Right hindlimb (tissue), 1 donor: ENCODE measurements at places on chromosomes 6 and 20.

DNA sequence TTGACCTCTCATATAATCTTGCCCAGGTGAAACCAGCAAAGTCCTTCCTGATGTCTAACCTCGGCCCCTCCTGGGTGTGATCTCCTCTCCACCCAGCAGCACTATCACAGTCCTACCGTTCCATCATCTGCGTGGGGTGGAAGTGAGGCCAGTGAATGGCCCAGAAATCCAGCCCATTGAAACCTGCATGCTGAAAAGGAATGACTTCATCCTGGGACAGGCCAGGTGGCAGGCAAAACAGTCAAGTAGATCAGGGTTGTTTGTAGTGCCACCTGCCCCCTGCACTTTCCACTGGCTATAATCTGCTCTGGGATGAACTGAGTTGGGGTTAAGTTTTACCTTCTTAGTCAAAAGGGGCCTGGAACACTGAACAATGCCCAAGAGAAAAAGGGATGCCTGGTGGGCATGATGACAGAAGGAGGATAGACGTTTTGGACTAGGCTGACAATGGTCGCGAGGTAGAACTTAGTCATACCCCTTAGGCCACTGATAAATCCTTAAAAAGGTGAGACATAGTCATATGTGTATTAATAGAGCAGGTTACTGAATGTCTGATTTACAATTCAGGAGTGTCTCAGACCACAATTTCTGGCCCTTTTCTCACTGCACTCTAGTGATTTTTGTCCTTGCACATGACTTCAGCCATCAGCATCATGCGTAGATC, 8.1 kb upstream of the HSP90AB1 start:
- no peak for DNase-seq

GRCh38 chr6:108133594-108134179, 32.1 kb upstream of the NR2E1 start:
- peak; percentile 54 for DNase-seq

DNA sequence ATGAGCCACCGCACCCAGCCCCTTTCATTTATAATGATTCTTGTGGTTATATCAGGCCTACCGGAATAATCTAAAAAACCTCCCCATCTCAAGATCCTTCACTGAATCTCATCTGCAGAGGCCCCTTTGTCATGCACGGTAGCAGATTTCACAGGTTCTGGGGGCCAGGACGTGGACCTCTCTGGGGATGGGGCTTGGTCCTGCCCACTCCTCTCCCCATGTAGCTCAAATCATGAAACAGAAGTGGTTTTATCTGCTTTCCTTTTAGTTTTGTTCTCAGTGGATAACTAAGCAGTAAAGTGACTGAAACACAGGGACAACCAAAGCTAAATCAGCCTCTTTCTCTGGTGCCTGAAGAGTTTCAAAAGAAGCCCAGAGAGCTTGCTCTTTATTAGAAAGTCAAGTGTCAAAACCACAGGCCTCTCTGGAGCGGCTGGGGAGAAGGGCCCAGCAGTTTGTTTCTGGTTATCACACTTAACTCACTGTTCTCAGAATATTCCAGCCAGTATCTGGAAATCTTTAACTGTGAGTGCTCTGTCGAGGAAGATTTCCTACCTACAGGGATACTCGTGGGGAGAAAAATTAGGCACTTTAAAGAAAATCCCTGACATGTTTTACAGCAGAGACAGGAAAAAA, 60.6 kb upstream of the FAM184A start:
- no peak for DNase-seq

DNA sequence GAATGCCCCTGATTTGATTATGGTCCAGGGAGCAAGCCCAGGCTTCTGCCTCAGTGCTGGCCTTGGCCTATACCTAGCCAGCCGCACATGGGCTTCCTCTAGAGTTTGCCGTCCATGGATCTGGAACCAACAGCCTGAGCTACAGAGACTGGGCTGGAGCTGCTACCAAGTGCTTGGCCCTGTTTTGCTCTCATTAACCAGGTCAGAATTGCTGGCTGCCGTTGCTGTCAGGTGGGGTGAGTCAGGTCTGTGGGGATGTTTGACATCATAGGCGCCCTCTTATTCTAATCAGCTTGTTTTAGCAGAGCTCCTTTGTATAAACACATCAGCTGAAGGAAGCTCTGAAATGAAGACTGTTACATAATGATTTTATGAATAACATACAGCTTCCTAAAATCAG, 83.1 kb upstream of the PHACTR2 start:
- DNase-seq = no peak

- DNase-seq = no peak
Measured at GRCh38 chr20:10792291-10792690, 118.5 kb upstream of the JAG1 start.

GRCh38 chr6:167827583-167828324, 1.0 kb downstream of the AFDN start:
- DNase-seq = peak; percentile 60

DNA sequence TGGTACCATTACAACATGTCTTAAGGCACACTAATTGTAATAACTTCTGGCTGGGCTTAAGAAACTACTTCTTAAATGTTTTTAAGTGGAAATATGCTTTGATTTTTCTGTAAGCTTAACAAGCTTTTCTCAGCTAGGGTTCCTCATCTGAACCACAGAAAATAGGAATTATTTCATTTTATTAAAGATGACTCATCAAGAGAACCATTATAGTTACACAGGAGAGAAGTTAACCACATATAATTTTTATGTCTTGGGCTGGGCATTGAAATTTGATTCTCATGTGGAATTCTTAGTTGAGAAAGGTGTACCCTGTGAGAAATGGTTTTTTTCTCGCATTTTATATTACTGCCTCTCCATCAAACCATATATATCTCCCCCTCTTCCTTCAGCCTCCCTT, 75.1 kb downstream of the QKI start:
- no peak for DNase-seq

DNA sequence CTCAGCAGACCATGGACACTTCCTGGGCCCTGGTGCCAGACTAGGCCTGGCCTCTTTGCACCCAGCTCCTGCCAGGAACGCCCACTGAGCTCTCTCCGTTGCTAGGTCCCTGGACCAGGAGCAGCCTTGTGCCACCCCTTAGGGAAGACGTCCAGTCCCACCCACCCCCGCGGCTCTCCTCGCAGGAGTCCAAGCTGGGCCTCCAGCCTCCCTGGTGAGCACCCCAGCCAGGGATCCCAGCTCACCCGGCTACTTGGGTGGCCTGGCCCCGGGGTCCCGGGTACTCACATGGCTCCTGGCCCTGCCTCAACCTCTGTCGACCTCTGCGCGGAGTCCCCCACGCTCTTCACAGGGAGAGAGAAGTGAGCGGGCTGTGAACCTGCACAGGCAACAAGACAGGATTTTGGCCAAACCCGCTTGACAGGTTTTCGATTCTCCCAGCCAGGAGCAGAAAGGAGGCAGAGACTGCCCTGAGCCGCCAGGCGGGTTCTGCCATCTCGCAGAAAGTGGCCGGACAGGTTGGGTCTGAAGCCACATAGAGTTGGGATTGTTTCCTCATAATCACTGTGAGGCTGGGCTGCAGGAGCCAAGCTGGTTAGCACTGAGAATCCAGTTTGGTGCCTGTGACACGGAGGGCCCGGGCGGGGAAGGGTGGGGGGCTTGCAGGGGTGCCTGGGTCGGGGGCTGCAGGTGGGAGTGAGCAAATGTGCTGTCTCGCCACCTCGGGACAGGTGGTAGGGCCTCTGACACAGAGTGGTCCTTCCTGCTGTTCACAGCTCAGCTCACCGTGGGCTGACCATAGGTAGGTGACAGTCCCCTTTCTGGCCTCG, at the start of gene RBBP8NL:
Gene RBBP8NL (minus strand): TSS at position 368 of the 830 bp plus-strand sequence. CDS start 7,892 bp downstream, outside the sequence.
- no peak for DNase-seq

- DNase-seq = no peak
Measured at GRCh38 chr6:39493174-39493573, 170.7 kb upstream of the KCNK16 start.

DNA sequence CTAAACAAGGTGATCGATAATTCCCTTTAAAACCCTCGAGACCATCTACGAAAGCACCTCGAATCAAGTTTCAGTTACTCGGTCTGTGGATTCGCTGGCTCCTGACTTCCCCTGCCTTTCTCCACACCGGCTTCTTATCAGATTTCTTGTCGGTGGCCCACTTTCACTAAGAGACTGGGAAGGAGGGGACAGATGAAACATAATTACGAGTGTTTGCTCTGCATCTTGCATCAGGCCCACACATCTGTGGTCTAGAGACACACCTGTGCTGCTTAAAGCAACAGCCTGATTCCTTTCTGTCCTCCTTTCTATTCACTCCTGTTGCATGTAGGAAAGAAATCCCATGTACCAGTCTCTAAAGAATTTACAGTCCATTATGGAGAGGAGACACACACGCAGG, 37.7 kb downstream of the INSM1 start:
- no peak for DNase-seq

GRCh38 chr6:110310861-110311446, 47.2 kb downstream of the METTL24 start:
- DNase-seq = no peak

GRCh38 chr20:17171746-17172280, 55.0 kb upstream of the PCSK2 start:
- DNase-seq = no peak

GRCh38 chr6:42010185-42010891, 40.0 kb upstream of the TAF8 start:
- DNase-seq = peak; percentile 76

- no peak for DNase-seq
Measured at GRCh38 chr20:12936020-12936419, 72.8 kb upstream of the SPTLC3 start.

GRCh38 chr20:63945921-63946920, 10.0 kb downstream of the UCKL1 start:
- no peak for DNase-seq

DNA sequence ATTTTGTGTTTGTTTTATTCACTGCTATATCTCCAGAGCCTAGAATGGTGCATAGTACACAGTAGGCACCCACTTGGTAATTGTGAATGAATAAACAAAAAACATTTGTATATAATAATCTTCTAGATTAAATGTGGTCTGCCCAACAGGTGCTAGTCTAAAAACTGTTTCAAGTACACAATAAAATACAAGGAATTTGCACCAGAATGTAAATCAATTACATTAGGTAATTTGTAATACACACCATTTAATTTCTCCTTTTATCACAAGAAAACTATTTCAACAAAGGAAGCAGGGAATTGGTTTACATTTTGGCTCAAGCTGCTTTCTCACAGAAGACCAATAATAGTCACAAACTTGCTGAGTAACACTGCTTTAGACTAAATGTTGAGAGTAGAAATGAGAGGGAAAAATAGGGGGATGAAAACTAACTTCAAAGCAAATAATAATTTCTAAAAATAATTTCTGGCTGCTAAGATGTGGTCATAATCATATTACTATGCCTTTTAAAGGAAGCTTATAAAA, 22.1 kb downstream of the RUNX2 start:
- no peak for DNase-seq

- DNase-seq = no peak
Measured at GRCh38 chr20:20435453-20435852, 67.5 kb downstream of the INSM1 start.

DNA sequence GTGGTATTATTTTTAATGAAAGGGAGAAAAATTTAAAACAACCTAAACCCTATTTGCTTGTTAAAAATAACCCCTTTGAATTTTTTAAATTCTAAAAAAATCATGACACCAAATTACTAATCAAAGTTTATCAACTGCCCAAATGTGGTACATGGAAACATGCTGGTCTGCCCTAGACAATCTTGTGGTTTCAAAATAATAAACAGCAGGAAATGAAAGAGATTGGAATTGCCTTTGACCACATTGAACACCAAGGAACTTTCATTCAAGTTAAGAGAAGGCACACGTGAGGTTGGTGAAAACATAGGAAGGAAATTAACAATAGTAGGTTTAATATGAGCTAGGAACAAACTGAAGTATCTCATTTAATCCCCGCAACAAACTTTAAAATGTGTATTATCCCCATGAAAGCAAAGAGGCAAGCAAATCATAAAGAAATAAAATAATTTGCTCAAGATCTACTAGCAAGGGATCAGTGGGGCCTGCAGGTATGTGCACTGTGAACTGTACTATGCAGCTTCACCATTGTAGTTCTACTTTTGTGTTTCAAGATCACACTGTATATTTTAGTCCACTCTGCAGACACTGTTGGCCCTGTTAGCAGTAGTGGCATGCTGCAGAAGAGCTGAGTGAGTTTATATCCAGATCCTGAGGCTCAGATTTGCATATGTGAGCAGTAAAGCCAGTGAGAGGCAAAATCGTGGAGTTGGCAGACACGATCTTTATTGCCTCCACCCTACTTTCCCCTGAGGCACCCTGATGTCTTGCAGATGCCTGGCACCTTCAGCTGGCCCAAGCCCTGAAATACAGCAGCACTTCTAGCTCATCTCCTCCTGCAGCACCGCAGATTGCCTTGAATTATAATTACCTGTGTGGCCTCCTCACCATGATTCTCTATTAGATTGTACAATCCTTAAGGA, 157.8 kb upstream of the TENT5A start:
- no peak for DNase-seq
